ENCODE measurements at places on chromosomes 7 and 10.

DNA sequence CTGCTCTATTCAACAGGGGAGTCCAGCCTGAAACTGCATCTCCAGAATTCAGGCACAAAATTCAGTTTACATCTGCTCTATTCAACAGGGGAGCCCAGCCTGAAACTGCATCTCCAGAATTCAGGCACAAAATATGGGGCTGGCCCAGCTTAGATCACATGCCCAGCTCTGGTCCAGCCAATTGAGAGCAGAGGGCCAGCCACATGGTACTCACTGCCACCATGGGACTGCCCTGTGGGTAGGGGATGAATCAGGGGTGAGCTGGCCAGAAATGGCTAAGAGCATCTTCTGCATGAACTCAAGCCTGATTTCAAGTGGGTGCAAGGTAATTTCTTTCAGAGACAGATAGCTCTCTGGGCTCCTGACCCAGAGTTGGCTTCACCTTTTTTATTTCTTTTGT is 156.6 kb upstream of the LYZL2 start:
- DNase-seq: no peak

DNA sequence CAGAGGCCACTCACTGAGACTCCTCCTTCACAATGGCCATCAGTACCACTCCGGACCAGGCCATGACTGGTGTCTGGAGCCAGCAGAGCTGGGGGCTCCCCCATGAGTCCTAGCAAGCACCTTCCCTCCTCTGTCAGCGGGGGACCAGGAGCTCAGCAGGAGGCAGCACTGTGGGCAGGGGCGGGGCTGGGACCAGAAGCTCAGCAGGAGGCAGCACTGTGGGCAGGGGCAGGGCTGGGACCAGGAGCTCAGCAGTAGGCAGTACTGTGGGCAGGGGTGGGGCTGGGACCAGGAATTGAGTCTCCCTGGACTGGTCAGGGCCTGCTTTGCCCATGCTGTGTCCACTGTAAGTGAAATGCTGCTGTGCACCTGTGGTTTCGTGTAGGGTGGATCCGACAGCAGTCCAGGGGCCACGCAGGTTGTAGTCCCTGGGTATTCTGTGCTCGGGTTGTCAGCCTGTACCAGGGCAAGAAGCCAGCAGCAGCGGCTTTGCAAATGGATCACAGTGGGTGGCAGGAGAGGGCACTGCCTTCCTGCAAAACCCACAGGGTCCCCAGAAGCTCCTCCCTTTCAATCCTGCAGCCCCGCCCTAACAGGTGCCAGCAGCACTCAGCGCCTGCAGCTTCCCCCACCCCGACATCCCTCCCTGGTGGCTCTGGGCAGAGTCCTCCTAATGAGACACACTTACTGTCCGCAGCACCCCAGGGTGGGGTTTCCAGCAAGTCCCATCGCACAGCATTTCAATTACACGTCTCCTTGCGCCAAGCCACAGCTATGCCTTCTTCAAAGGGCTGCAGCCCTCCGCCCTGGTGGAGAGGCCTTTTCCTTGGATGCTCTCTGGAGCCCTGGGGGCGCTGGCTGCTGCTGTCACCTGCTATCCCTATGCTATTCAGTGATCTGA is 220.5 kb downstream of the TCERG1L start:
- no peak for DNase-seq

DNA sequence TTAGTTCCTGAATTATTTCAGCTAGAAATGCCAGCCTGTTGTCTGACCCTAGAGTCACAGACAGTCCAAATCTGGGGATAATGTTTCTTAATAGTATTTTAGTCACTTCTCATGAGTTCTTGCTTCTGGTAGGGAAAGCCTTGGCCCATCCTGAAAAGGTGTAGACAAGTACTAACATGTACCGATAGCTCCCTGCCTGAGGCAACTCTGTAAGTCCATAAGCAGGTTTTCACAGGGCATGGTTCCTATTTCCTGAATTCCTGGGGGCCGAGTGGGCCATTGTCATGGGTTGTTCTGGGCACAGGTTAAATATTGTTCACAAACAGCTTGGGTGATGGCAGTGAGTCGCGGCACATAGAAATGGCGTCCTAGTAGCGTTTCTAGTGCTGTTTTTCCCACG is 3.1 kb upstream of the ZNF117 start:
- no peak for DNase-seq

DNA sequence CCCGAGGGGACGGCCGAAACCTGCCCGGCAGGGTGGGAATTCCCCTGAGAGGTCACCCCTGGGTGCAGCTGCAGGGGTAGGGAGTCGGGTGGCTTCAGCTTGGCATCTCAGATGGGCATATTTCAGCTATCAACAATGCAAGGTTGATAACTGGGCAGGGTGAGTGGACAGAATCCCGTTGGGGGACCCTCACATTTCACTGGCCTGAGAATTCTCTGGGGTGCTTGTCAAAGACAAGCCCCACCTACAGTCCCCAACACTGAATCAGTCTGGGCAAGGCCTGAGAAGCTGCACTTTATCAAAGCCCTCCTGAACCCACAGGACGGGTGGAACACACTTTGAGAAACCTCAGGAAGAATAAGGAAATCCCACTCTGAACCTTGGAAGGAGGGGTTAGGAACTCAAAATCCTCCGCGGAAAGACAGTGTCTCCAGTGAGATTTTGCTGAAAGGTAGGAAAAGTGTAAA is 3.1 kb downstream of the RGS10 start:
- no peak for DNase-seq

DNA sequence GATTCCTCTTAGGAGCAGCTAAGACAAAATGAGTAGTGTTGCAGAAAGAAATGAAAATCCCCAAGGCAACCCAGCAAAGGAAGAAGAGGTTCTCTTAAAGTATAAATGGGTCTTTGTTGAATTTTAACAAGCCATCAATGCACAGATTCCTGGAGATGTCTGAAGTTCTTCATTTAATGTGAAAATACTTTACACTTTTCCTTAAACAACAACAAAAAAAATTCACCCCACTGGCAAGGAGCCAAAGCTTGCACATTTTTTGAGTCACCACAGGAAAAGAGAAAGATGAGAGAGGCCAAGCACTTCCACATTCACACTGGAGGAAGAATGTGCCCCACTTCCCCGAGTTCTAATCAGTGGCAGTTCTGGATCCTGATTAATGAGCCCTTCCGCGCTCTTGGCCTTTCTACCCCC is 286.4 kb upstream of the MEOX2 start:
- no peak for DNase-seq

- DNase-seq: no peak
These were observed 330.2 kb downstream of the BICC1 start for GRCh38 chr10:58842860-58843376.

DNA sequence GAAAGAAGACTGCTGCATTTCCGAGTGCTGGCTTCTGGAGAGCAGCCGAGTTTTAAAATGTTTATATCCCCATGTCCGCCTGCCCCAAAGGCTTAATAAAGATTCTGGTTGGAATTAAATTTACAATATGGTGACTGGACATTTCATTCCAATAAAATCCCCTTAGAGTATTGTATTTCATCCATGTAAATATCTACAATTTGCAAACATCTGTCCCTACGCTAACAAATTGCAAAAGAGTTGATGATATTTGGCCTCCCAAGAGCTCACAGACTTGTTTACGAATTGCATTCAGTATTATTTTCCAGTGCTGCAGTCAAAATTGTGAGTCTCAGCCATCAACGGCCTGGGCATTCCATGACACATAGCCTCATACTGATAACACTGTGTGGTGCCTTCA is 50.1 kb downstream of the PLEKHS1 start:
- no peak for DNase-seq

- no peak for DNase-seq
These were observed 562 bp downstream of the GRK5 start for GRCh38 chr10:119207713-119208552.

DNA sequence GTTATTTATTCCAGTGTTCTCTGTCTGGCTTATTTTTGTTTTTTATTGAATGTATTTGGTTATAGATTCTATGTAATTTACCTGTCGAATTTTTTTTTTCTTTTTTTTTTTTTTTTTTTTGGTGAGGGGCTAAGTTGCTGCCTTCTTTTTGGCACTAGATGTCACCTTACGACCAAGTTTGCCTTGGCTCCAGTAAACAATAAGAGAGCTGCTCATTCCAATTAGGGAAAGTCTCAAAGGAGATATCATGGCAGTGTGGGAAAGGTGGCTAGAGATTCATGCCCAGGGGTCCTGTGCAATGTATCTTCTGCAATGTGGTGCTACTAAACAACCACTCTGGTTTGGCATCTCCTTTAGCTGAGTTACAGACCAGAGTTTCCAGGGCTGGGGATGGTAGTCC is 84.0 kb downstream of the PTPN20 start:
- DNase-seq: no peak

DNA sequence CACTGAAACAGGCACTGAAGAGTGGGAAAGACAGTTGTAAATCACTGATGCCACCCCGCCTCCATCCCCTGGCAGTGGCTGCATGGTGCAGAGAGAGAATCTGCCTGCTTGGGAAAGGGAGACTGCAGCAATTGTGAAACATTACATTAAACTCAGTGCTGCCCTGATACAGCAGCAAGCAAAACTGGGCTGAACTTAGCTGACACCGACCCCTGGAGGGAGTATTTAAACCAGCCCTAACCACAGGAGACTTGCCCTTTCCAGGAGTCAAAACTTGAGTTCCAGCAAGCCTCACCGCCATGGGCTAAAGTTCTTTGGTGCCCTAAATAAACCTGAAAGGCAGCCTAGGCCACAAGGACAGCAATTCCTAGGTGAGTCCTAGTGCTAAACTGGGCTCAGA is 109.4 kb upstream of the PLPP4 start:
- DNase-seq: no peak

DNA sequence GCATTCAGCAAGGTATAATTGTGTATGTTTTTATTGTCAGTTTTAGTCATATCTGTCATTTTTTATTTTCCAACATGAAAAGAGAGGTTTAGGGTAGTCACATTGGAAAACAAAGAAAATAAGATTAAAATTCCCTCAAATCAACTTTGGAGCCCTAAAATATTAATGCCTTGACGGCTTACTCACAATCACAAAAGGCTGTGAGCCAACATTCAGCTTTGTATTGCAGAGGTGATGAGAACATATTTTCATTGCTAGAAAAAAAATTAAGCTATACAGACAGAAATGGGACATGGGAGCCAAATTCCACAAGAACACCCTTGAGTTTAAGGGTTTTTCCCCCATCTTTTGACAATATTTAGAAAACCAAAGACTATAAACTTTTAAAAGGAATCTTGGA is 30.2 kb downstream of the CALD1 start:
- no peak for DNase-seq

- DNase-seq: no peak
These were observed 1.9 kb downstream of the FZD1 start for GRCh38 chr7:91266067-91266688.
